ENCODE measurements at places on chromosomes 3 and 15.

DNA sequence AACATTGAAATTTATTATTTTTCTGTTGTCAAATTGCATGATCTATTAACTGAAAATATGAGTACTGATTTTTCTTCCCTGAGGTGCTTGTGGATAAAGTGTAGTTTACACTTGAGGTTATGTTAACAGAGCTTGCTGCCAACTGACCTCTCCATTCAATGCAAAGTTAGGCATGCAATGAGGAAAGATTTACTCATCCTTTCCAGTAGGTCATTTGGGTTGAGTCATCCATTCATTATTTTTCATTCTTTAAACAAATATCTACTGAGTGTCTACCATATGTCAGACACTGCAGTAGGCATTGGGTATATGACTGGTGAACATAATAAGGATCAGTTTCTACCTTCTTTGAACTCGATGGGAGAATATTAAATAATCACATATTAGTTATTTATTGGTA lies 604.1 kb downstream of the EDEM1 start:
- no peak for DNase-seq

DNA sequence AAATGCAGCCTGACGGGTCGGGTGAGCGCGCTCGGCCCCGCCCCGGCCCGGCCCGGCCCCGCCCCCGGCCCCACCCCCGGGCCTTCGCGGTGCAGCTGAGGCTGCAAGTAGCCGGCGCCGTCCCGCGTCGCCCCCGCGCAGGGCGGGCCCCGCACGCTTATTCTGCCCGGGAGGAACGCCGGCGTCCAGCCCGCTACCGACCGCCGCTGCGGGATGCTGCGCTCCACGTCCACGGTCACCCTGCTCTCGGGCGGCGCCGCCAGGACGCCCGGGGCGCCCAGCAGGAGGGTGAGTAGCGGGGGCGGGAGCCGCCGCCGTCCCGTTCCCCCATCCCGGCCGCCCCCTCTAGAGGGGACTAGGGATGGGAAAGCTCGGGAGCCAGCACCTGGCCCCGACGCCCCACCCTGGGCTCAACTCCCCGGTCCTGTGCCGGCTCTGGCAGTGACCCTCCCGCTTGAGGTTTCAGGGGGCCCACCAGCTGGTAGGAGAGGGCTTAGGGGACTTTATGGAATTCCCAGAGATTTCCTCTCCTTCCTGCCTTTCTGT lies at the start of gene MYZAP:
TSS of gene MYZAP (plus strand) at position 83 of the 546 bp plus-strand sequence. CDS start at position 214, 131 bp downstream.
- DNase-seq, result no peak

DNA sequence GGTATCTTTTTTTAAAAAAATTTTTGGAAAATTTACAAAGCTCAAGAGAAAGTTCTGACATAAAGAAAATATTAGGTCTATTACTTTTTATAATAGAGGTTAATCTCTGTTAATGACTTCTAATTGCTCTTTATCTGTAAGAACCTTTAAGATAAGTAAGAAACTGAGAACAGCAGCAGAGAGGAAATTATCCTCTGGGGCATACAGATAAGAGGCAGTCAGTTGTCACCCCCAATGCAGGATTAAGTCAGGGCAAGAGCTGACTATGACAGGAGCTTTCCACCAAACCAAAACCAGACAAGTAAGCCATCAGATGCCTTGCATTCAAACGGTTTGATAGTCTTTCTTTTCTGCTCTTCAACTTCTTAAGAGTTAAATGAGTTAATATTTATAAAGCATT lies 149.0 kb downstream of the GSK3B start:
- DNase-seq, result no peak

DNA sequence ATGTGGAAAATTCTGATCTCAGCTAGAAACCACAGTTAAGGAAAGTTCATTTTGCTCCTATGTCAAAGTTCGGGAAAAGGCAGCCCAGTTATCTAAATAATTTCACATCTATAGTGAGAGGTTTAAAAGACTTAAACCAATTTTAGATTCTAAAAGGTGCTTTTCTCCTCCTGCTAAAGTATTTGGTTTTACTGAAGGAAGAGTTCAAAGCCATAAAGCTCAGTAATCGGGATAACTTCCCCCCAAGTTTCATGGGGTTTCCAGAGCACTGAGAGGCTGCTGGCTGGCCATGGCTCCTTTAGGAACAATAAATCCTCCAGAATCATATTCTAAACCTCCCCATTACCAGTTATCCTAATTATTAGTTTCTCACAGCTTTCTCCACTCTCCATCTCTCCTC lies 38.2 kb downstream of the ZIC4 start:
- DNase-seq, result no peak

DNA sequence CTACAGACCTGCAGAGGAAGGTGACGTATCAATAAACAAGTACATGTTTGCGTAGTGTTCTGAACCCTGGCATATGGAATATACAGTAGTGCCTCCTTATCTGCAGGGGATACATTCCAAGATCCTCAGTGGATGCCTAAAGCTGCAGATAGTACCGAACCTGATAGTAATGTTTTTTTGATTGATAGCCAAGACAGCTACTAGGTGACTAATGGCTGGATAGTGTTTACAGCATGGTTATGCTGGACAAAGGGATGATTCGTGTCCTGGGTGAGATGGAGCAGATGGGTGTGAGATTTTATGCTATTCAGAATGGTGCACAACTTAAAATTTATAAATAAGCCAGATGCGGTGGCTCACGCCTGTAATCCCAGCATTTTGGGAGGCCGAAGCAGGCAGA lies 55.8 kb upstream of the IGF2BP2 start:
- no peak for DNase-seq

- no peak for DNase-seq
Measured at GRCh38 chr3:158167737-158168557, 58.1 kb downstream of the RSRC1 start.

- DNase-seq, result no peak
Measured at GRCh38 chr3:39404943-39405686, 1.4 kb upstream of the RPSA start.

- no peak for DNase-seq
Measured at GRCh38 chr3:43171748-43172147, 65.9 kb upstream of the POMGNT2 start.

DNA sequence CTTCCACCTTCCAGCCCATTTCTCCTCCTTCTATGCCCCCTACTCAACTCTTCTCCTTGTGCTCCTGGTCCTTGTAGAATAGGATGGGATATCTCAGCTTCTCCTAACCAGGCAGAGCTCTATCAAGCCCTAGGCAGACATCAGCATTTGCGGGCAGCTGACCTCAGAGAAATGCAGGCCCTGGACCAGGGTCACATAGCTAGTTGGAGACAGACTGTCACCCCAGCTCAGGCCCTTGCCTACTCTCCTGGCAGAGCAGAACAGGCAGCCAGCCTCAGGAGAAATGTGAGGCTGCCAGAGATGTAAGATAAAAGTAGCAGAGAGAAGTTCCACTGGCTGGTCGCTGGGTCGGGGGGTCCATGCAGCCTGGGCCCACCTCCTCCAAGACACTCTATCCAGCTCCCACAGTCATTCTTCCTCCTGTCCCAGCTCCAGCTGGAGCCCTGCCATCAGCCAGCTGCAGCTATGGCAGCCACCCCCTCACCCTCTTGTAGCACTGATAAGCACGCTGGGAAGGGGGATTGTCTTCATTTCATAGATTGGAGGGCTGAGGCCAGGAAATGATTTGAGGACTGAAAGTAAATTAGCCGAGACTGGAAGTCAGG lies 4.0 kb downstream of the CYP8B1 start:
- DNase-seq, result no peak

GRCh38 chr3:149790268-149790667 lies 2.1 kb downstream of the ANKUB1 start:
- no peak for DNase-seq

- no peak for DNase-seq
Measured at GRCh38 chr3:7275396-7275795, 414.5 kb downstream of the GRM7 start.

- DNase-seq, result no peak
Measured at GRCh38 chr3:135135445-135135844, 340.4 kb downstream of the EPHB1 start.

- no peak for DNase-seq
Measured at GRCh38 chr3:46987319-46987742, 7.9 kb downstream of the NBEAL2 start.

Measured in NCI-H1048 (cell line).